Left lobe of liver (tissue), 2 donors: ENCODE measurements at places on chromosomes 13 and 19. TPM values are rescaled to one million over a fixed set of nuclear protein-coding genes. Genes with fewer than 3 reads are reported as not detected.

TRAPPC2B gene
- 1.2 TPM for total RNA-seq

FBXO17 gene
- 64.3 TPM for total RNA-seq

DNA sequence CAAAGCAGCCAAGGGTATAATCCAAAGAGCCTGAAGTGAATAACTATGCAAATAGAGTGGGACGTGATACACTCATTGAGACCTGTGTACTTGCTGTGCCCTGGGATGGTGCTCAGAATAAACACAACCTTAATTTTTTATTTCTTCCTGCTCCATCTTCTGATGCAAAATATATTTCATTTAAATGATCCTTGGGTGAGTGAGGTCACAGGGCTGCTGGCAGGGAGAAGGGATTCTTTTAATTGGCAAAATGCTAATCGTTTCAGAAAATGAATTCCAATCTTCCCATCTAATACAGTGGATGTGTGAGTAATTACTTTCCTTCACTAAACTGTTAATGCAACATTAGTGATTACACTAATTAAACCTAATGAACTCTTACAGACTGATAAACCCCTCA lies 63.5 kb downstream of the SIAH3 start:
- DNase-seq, result no peak

DNA sequence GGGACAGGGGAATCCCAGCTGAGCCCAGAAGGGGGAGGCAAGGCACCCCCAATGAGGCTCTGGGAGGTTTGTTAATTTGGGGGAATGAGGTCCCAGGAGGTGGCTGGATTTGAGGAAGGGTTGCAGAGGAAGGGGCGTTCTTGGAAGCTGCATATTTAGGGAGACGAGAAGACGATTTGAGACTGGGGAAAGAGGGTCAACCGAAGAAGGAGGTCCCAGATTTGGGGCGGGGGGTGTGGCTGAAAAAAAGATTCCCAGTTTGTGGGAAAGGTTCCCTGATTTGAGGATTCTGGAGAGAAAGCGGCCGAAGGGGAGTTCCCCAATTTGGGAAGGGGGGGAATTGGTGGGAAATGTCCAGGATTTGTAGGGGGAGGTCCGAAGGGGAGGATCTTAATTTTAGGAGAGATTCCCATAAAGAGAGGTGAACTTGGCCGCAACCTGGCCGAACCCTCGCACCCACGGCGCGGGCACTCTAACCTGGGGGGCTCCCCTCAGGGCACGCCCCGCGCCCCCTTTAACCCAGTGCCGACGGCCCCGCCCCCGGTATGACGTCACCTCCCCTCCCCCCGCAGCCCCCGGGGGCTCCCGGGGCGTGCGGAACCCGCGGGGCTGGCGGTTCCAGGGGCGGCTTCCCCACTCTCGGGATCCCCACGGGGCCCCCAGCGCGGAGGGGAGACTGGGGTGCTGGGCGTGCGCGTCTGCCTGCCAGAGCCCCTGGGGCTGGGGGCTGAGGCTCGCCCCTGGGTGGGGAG lies 1.2 kb downstream of the PTPRS start:
- DNase-seq, result no peak

- no peak for DNase-seq
These were observed 865.2 kb upstream of the SLC10A2 start for GRCh38 chr13:103931331-103931845.

DNA sequence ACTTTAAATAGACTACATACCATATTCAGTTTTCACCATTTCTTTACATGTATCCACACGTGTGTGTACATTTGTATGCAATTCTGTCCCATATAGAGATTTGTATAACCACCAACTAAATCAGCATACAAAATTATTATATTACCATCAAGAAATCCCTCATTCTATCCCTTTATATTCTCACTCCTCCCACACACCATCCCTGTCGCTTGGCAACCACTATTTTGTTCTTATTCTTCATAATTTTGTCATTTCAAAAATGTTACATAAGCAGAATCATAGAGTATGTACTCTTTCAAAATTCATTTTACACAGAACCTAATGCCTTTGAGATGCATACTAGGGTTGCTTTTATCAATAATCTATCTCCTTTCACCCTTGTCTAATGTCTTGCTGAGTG lies 740.5 kb downstream of the SLITRK5 start:
- DNase-seq, result no peak

DNA sequence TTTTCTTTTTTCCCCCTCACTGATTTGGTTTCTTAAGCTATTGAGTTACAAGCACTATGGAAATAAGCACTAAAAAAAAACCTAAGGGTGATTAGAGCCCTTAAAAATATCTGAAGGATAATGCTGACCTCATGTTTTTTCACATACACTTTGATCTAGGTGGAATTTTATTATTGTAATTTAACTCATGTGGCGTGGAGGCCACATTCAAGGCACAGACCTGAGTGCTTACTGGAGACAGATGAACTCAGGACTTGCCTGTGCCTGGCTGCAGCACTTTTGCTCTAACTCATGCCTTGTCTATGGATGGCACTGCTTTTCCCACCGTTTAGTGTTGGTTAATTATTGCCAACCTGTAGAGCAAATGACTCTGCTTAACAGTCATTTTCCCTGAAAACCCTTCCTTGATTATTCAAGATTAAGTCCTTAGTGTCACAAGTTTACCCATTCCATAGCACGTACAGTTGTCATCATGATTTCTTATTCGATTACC lies 541.4 kb downstream of the GPC6 start:
- peak; percentile 55 for DNase-seq

GRCh38 chr19:50510700-50511068 lies 307 bp downstream of the JOSD2 start:
- no peak for DNase-seq

- no peak for DNase-seq
These were observed 17.9 kb upstream of the TINCR start for GRCh38 chr19:5585461-5586299.
